Stimulated activated CD4-positive, alpha-beta T cell treated with anti-CD3 and anti-CD28 coated beads, Interleukin-15, amount 100 ng/mL, for 1 hour (primary cell): ENCODE measurements at places on chromosomes 11 and 22.

DNA sequence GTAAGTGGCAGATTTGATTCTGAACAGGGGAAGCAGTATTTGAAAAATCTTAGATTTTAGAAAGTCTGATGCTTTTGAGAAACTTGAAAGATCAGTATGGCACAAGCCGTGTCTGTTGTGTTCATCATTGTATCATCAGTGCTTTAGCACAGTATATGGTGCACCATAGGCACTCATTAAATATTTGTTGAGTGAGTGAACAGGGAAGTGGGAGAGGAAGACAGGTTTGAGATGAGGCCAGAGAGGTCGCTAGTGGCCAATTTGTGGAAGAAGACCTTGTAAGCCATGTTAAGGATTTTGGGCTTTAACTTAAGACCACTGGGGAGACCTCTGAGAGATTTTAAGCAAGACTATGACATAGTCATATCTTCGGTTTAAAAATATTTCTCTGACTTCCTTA, 12.9 kb downstream of the CHEK1 start:
- DNase-seq: no peak

DNA sequence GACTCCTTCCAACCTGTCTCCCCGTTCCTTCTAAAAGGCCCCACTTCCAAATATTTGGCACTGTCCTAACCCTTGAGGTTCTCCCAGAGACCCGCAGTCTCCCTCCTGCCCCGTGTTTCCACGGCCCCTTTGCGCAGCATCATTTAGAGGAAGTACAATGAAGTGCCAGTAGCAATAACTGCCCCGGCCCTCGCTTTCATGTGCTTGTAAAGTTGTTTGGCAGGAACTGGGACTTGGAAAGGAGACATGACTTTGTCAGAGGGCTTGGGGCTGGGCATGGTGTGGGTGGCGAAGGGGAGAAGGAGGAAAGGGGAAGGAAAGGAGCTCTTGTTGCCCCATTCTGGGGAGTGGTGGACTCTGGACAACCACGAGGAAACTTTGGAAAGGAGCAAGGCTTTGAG, 2.6 kb downstream of the CD44 start:
- no peak for DNase-seq

GRCh38 chr22:39433476-39434242, 23.2 kb upstream of the MGAT3 start:
- DNase-seq: no peak

DNA sequence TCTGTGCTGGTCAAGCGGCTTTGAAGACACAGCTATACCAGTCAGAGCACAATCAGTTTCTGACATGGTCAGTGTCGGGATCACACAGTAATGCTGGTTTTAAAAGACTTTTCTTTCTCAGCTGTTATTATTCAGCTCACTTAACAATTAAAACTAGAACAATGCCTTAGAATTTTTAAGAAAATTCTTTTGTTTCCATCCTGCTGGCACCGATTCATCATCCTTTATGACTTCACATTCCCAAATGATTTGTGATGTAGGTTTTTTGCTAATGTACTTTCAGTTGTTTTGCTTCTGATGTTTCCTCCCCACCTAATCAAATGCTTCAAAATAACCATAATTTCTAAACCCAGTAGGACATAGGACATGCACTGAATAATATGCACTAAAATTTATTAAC, 34.5 kb upstream of the OLFML1 start:
- DNase-seq: no peak

DNA sequence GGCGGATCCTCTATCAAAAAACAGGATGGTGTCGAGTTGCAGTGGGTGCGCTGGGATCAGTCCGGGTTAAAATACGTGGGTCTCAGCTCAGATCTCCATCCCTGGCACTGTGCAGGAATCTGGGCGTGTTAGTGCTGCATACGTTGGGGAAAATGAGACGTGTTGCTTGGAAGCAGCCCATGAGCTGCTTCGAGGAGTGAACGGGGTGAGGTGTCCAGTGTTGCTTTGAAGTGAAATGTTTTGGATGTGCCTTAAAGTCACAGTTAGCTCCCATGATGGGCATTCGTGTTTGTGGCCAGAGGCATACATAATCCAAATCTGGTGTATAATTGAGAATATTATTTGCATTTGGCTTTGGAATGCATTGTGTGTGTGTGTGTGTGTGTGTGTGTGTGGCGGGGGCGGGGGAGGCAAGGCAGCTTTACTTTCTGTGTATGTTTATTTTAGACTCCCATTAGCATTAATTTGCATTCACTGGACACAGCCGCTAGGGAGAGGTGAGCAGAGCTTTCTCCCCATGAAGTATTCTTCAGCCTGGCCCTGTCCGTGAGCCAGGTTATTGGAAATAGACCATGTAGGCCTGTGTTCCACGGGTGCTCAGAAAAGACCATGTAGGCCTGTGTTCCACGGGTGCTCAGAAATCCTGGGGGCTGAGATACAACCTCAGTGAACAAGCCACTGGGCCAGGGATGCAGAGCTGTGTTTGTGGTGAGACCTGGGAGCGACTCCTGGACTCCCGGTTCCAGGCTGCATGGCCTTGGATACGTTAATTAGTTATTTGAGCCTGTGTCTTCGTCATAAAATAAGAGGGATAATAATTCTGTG, 134.6 kb downstream of the ST3GAL4 start:
- no peak for DNase-seq

GRCh38 chr11:131616481-131617140, 246.2 kb downstream of the NTM start:
- no peak for DNase-seq

GRCh38 chr22:33563220-33563964, 356.9 kb downstream of the LARGE1 start:
- DNase-seq: no peak

DNA sequence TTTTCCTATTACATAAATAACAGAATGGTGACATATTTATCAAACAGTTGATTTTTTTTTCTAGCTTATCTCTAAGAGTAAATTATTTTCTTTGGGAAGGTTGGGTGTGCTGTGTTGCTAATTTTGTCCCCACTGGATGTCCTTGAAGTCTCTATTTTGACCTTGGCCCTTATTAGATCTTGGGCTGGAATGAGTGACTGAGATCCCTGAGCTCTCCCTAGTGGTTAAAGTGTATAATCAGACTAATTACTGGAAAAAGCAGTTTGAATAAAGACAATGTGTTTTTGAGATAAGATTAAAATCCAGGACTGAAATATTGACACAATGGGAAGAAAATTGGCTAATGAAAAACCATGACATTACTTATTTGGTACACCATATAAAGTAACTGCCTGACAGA, 56.1 kb downstream of the AASDHPPT start:
- DNase-seq: no peak

DNA sequence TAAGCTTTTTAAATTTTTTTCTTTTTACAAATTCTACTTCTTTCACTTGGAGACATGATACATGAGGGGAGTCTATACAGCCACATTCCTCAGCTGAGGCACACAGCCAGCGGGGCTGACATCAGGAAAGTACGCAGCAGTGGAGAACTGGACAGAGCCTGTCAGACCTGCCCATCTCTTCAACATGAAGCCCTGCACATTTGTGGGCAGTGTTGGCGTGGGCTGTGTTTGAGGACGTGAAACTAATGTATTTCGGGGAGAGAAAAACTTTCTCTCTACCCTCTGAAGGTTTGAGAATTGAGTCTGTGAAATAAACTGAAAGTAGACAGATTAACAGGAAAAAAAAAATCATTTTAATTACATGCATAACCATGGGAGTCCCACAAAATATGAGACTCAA, 84.8 kb upstream of the HTATIP2 start:
- DNase-seq: no peak
